ENCODE measurements at places on chromosomes 1 and 21.

GRCh38 chr1:224245188-224245587, 62.1 kb downstream of the DEGS1 start:
- DNase-seq, result no peak

DNA sequence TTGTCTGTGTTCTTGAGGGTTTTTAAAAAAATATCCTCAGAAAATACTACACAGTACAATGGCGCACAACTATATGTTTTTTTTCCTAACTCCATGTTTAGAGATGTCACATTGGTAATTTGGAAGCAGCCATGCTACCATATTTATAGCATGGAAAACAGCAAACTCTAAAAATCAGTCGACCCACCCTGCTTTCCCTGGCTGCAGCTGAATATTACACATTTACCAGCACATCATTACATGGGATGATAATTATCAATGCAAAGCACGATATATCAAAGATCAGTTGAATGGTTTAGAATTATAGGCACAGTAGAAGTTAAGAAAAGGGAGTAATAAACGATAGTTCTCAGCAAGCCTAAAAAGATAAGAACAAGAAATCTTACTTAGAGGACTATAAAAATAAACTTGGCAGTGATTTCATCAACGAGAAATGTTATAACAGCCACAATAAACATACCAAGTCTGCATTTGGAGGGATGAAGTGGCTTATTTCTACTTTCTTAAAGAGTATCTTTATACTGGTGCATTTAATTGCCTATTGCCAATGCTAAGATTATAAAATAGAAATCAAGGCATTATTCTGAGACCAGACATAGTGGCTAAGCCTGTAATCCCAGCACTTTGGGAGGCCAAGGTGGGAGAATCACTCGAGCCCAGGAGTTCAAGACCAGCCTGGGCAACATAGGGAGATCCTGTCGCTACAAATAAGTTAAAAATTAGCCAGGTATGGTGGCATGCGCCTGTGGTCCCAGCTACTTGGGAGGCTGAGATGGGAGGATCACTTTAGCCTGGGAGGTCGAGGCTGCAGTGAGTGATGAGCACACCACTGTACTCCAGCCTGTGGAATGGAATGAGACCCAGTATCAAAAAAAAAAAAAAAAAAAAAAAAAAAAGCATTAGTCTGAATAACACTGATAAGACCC, 43.4 kb downstream of the WDR64 start:
- no peak for DNase-seq

DNA sequence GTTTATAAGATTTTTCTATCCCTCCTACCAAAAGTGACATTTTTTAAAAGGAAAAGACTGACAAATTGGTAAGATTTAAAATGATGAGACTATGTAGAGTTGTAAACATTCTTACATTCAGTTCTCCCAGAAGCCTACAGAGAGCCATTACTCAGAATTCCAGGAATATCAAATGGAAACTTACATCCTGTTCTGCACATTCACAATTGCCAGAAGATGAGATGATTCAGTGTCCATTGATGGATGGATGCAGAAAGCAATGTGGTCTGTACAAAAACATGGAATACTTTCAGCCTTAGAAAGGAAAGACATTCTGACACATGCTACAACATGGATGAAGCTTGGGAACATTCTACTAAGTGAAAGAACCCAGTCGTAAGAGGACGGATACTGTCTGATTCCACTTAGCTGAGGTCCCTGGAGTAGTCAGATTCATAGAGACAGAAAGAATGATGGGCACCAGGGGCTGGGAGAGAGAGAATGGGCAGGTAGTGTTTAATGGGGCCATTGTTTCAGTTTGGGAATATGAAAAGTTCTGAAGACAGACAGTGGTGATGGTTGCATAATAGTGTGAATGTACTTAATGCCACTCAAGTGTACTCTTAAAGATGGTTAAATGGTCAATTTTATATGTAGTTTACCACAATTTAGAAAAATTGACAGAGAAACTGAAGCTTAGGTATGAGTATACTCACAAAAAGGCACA, 16.6 kb downstream of the MX1 start:
- no peak for DNase-seq

- DNase-seq, result no peak
Observed at GRCh38 chr1:222927031-222927430, 112.2 kb downstream of the DISP1 start.
